ENCODE measurements at places on chromosomes 4 and X. TPM values are rescaled to one million over a fixed set of nuclear protein-coding genes. Genes with fewer than 3 reads are reported as not detected.

Gene EMCN
- total RNA-seq = 2.9 TPM

Gene XPNPEP2
- total RNA-seq = under 0.01 TPM

Gene RNF175
- 31.0 TPM for total RNA-seq

Gene VCX3A
- total RNA-seq = not detected

Gene CDK16
- total RNA-seq = 66.4 TPM

DNA sequence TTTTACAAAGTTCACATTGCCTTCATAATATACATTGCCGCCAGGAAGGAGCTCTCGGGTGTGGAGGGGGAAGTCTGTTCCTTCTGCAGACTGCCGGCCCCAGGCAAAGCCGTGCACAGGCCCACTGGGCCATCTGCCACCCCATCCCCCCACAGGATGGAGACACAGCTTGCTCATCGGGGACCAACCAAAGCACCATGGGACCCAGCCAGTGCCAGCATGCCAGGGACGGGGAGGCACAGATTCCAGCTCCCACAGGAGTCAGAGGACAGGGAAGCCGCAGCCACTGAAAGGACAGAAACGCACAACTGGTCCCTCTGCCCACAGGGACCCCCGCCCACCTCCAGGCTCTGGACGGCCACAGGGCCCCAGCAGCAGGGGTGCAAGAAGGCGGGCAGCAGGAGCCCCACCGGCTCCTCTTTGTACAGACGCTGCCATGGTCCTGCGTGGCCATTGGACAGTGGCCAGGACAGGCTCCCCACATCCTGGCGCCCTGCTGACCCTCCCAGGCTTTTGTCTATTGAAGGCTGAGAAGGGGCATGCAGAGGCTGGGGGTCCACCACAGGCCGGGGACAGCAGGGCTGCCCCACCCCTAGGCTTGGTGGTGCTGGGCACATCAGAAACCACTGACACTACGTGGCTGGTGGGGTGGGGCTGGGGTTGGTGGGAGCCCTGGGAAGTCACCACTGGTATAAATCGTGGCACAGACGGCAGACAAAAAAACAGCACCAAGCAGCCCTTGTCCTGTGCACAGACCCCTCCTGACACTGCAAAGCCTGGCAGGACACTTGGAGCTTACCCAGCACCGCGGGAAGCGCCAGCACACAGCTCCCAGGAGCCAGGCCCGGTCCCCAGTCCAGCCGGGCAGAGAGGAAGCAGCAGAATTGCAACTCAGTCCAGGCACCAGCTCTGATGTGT, 89.0 kb downstream of the FAM53A start:
- DNase-seq = no peak

- DNase-seq = peak; percentile 28
These were observed 10.0 kb downstream of the CLCN4 start for GRCh38 chrX:10166731-10167151.

DNA sequence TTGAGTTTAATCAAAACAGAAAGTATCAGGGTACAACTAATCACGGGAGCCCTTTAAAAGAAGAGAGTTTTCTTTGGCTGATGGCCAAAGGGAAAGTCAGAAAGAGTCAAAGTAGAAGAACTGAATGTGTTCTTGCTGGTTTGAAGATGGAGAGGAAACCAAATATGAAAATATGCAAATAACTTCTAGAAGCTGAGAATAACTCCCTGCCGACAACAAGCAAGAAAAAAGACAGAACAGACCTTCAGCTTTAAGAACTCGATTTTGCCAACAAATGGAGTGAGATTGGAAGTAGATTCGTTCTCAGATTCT, 903.8 kb downstream of the STIM2 start:
- no peak for DNase-seq
